ENCODE measurements at places on chromosomes 11 and 22. TPM values are rescaled to one million over a fixed set of nuclear protein-coding genes. Genes with fewer than 3 reads are reported as not detected.

BIK gene
- 6.9 TPM for total RNA-seq

ADORA2A gene
- 3.4 TPM for total RNA-seq

DNA sequence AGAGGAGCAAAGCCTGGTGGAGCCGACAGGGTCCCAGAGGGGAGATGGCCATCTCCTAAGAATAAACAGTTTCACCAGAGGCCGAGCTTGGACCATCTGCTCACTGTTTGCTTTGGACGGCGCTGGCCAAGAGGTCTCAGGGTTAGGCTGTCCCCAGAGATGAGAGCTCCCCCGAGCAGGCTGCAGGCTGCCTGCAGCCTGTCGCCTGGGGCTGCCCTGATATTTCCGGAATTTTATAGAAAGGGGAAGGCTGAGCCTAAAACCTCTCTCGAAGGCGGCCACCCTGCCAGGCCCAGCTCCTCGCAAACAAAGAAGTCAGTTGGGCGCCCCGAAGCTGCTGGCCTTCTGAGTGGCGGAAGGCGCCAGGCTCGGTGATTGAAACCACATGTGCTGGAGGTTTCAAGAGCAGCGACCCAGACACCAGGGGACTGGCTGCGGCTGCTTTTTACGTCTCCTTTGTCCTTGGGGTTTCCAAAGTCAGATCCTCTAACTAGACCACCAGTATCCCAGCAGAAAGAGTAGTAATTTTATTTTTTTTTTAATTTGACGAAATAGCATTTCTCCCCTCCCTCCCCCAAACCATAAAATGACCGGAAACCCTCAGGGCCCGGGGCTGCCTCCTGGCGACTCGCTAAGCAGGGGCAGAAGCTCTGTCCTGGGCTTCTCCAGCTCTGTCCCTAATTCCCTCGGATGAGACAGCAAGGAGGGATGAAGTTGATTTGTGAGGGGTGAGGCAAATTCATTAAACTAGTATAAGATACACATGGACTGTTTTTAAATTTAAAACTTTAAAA is 57.4 kb downstream of the CLMP start:
- peak; percentile 94 for DNase-seq
- peaks cover 5% of the 10 kb centered on the region for H3K4me1 ChIP-seq
- H3K27ac ChIP-seq = peak overlapping the region; percentile 55
- peak overlapping the region; percentile 11 for H3K4me3 ChIP-seq

DNA sequence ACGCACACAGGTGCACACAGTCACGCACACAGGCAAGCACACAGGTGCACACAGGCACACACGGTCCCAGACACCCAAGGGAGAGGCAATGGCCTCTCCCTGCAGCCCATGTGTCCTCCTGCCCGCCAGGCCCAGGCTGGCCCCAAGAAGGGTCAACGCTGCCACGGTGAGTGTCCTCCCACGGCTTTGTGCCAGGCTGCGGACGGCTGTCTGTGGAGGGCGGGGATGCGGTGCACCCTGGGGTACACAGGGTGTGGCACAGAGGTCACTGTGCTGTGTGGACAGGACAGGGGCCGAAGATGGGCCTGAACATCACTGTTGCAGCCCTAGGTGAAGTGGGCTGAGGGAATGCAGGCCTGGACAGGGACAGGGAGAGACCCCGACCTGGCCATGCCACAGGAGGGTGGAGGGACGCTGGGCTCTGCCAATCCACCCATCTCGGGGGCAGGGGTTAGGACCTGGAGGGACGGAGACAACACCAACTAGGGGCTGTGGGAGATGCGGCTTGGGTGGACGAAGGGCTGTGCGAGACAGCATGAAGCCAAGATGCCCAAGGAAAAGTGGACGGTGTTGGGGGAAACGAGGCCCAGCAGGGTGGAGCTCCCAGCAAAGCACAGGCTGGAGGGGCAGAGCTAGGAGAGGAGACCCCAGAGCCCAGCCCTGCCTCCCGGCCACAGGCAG is 523.8 kb downstream of the BRD1 start:
- peaks cover 3% of the 10 kb centered on the region for H3K4me1 ChIP-seq
- DNase-seq = no peak
- H3K36me3 ChIP-seq = no peaks in the 10 kb centered on the region
- H3K27me3 ChIP-seq = peaks cover 53% of the 10 kb centered on the region
- no peak overlapping the region for H3K4me3 ChIP-seq
- H3K27ac ChIP-seq = no peak overlapping the region

DNA sequence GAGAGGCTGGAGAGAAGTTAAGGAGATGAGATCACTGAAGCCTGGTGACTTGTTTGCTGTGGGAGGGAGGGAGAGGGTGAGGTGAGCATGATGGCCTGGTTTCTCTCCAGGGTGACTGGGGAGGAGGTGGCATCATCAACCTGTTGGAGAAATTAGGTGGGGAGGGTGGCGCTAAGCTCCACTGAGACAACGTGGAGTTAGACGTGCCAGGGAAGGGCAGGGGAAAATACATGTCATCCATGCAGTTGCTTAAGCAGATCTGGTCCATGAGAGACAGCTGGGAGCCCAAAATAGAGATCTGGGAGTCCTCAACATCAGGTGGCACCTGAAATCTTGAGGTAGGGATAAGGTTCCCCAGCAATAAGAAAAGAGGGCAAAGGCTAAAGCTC is 9.3 kb upstream of the MAFF start:
- no peak overlapping the region for H3K4me3 ChIP-seq
- DNase-seq = no peak
- H3K27me3 ChIP-seq = no peaks in the 10 kb centered on the region
- peaks cover 3% of the 10 kb centered on the region for H3K4me1 ChIP-seq

Measured in suprapubic skin (tissue), 4 donors.